ENCODE measurements at places on chromosomes 4 and X.

GRCh38 chr4:87122252-87122651 lies 98.2 kb downstream of the KLHL8 start:
- no peak for DNase-seq

- DNase-seq = no peak
Measured at GRCh38 chr4:154507156-154507555, 15.6 kb upstream of the DCHS2 start.

DNA sequence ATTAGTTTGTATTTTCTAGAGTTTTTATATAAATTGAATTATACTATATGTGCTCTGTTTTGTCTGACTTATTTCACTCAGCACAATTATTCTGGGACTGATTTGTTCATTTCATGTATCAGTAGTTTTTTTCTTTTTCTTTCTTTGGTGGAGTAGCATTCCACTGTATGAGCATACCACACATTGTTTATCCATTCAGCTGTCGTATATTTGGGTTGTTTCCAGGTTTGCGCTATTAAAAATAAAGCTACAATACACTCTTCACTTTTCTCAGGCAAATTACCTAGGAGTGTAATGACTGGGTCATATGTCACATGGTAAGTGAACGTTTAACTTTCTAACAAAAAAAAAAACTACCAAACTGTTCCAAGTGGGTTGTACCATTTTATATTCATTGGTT lies 9.6 kb upstream of the OTUD4 start:
- DNase-seq = no peak

- peak; percentile 47 for DNase-seq
Measured at GRCh38 chr4:48909697-48910096, 3.1 kb upstream of the OCIAD2 start.

DNA sequence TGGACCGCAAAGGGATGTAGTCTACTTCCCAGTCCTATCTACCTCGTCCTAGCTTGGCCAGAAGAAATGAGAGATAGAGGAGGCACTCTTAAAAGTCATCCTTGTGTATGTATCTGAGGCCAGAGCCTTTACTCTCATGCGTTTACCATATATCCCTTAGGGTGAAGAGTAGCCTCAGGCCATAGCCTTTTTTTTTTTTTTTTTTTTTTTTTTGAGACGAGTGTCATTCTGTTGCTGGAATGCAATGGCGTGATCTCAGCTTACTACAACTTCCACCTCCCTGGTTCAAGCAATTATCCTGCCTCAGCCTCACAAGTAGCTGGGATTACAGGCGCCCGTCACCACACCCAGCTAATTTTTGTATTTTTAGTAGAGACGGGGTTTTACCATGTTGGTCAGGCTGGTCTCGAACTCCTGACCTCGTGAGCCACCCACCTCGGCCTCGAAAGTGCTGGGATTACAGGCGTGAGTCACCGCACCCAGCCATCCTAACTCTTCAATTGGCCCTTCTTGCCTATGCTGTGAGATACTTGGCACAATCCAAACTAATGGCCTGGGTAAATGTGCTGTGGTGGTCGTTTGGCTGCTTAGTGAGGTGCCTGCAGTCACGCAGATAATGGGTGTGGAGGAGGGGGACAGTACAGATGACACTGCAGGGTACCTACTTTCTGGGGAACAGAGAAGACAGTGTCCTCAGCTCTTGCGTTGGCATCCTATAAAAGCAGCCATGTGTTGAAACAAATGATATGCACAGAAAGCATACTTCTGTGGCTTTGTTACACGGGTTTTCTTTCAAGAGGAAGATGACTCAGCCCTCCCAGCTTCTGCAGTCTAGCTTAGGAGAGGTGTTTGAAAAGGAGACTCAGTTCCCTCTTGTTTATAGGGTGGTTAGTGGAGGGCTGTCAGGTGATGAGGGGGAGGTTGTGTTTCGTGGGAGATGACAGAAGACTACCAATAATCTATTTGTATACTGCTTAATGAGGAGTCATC lies 10.4 kb upstream of the DGAT2L6 start:
- no peak for DNase-seq

DNA sequence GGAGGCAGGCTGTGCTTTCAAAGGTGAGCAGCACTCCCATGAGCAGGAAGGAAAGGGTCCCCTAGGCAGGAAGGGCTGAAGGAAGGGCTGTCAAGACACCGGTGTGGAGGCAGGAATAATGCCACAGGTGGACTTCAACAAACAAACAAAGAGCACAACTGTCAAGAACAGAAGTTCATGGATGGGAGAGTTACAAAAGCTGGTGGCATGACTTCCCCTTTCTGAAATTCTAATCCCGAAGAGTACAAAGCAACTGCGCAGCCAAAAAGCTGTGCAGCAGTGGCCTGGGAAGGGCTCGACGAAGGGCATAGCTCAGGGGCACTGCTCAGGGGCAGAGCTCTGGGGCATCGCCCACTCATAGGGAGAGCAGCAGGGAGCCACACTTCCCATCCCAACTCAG lies 582.3 kb upstream of the DIPK2B start:
- DNase-seq = no peak

GRCh38 chr4:122692641-122693520 lies 39.6 kb upstream of the BBS12 start:
- DNase-seq = no peak

DNA sequence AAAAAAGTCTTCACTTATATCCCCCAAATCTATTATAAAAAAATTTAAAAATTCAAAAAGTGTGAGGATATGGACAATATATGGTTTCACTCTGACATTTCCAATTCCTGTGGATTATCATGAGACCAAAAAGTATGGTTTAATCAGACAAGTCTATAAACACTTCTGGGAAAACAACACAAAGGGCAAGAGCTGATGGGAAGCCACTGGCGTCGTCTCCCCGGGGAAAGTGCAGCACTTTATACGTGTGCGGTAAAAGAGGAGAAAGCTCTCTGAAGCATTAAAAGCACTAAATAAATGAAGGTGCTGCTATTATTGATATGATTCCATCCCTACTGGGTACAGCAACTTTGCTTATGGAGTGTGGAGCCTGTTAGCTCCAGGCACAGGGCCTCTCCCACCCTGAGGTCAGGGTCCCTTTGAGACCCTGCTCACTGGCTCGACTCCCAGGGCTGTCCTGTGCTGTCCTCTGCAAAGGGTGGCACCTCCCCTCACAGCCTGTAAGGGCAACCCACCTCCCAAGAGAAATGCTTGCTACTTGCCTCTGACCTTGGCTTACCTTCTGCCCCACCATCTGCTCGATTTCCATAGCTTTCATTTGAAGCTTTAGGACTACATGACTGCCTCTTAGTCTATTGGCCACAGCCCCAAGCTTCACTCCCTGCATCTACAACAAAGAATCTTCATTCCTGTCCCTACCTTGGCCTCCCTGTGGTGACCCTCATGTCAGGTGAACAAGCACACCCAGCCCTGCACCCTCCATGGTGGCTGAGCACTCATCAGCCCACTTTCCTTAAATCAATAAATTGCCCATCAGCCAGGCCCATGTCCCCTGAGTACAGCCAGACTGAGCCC lies 248.6 kb downstream of the HNRNPD start:
- no peak for DNase-seq

DNA sequence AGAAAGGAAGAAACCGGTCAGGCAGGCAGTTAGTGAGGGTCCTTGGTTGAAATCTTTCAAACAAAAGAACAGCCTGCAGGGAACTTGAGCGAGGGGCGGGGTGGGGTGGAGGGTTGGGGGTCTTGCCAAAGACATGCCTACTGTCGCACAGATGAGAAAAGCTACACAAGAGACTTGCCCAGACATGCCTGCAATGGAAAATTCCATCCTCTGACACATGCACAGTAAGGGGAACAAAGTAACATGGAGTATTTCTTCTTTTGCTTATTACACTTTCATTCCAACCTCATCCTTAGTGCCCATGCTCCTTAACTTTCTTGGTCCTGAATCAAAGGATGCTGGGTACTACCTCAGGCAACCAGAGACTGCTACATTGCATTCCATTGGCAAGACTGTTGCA lies 1491.2 kb downstream of the STIM2 start:
- no peak for DNase-seq

- DNase-seq = no peak
Measured at GRCh38 chr4:70739496-70740337, 18.0 kb downstream of the RUFY3 start.

- no peak for DNase-seq
Measured at GRCh38 chr4:48467891-48468290, 15.3 kb upstream of the SLC10A4 start.

- DNase-seq = no peak
Measured at GRCh38 chr4:75542824-75543223, 13.0 kb upstream of the ODAPH start.

DNA sequence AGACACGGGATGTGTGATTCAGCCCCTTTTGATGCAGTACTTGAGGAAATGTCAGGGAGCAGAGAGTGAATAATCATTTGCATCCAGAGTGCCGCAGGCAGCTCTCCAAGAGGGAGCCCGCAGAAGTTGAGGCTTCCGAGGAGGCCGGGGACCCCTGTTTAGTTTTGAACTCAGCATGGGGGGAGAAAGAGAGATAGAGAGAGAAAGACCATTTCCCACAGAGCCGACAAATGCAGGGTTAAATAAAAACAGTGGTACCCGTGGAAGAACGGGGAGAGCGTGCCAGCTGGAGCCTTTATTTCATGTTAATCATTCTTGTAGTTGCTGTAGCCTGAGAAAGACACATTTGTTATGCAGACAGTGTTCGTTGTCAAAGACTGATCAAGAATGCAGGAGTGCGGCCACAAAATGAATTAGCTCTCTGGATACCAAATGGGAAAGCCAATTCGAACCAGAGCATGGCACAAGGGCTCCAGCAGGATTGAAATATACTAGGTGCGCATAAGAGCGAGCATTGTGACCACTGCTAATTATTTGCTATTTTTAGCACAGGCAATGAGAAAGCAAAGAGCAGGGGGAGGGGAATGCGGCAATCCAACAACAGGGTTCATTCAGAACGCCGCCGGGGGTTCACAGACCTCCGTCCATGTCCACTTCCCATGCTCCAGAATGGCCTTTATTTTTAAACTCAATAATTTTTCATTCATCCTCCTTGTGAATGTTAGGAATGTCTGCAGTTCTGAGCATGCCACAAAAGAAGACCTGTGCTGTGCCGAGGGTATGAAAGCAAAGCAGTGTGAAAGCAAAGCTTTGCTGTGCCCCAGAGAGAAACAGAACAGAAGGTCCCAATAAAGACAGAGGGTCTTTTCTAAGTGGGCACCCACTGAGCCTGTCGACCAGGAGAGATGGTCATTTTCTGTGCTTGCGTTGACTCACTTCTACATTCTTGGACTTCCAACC lies 243.9 kb upstream of the VCX3A start:
- DNase-seq = no peak

DNA sequence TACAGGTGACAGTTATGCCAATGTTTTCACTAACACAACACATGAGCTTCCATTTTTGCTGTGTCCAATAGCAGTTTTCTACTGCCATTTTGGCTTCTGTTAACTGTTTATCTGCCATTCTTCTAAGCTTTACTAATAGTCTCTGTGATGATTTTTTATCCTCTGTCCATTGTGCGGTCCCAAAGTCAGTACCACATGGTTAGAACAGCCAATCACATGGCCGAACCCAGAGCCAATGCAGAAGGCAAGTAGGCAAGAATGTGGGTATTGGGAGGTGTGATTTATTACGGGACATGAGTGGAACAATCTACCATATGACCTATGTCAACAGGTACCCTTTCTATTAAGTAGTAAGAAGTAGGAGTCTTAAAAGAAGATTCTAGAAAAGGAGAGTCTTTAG lies 61.5 kb downstream of the GRIA2 start:
- no peak for DNase-seq

DNA sequence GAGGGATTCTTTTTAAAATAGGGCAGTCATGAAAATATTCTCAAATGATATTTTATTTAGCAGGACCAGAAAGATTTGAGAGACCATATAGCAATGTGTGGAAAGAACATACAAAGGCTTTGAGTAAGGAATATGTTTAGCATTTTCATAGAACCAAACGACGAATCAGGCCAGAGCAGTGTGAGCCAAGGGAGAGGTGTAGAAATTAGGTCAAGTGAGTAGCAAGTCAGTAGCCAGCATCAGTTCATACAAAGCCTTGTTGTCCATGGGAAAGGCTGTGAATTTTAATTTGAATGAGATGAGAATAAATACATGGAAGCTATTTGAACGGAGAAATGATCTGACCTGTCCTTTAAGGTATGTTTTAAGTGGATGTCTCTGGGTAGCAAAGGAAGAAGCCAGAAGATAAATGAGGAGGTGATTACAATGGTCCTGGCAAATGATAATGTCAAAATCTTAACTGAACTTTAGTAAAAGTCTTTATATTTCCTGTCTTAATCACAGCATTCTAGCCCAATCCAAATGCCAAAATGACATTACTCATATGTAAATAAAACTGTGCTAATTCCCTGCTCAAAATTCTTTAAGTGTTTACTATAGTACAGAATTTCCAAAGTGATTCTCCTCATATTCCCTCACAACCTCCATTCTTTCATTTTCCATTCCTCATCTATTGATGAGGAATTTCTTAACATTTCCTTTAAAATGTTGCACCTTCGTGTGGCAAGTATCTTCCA lies 155.7 kb upstream of the SLIT2 start:
- no peak for DNase-seq

- DNase-seq = no peak
Measured at GRCh38 chr4:53459548-53459947, 82.1 kb downstream of the FIP1L1 start.

GRCh38 chrX:14032406-14032805 lies 2.7 kb upstream of the GEMIN8 start:
- peak; percentile 17 for DNase-seq

DNA sequence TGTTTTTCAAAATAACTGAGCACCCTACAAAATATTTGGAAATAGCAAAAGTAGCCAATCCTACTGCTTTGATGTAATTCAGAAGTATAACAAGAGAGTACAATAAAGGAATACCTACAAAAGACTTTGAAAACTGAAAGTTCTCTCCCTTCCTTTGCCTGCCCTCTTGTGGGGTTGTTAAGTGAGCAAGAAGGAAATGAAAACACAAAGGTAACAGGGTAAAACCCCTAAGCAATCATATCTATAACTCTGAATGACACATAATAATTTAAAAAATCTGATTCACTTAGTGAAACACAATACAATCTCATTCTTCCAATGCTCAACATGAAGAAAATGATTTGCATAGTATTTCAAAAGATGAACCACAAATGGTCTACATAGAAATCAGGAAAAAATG lies 98.2 kb downstream of the FRYL start:
- no peak for DNase-seq

GRCh38 chr4:187598196-187598595 lies 397.4 kb upstream of the ZFP42 start:
- no peak for DNase-seq

GRCh38 chrX:11600578-11600977 lies 65.1 kb downstream of the ARHGAP6 start:
- DNase-seq = no peak

- no peak for DNase-seq
Measured at GRCh38 chr4:113462286-113462685, 299.3 kb downstream of the CAMK2D start.

- DNase-seq = no peak
Measured at GRCh38 chr4:140115140-140115539, 38.8 kb downstream of the MAML3 start.

DNA sequence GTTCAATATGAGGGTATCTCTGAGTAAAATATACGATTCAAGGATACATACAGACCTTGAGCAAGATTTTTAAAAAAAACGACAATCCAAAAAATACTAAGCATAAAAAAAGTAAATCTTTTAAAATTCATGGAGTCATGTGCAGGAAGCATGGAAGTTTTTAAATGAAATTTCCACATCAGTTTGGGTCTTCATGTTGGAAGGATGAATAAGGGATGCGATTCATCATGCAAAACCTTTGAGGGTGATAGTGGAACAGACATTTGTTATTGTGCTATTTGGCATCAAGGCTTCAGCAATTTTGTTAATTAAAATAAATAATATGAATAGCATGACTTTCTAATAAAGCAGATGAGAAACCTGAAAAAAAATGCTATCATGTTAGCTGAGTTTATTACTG lies 815.0 kb upstream of the PCDH10 start:
- no peak for DNase-seq

Measured in stimulated activated CD4-positive, alpha-beta T cell treated with anti-CD3 and anti-CD28 coated beads, Interleukin-12 subunit alpha, Interleukin-12 subunit beta, amount 100 ng/mL, for 24 hours (primary cell).